ENCODE measurements at places on chromosomes 6 and 20. TPM values are rescaled to one million over a fixed set of nuclear protein-coding genes. Genes with fewer than 3 reads are reported as not detected.

SIM1 gene
- total RNA-seq = not detected

GJA1 gene
- 107 TPM for total RNA-seq

FNDC11 gene
- 0.13 TPM for total RNA-seq

MDFI gene
- 21.7 TPM for total RNA-seq

OLIG3 gene
- total RNA-seq = not detected

- no peak for DNase-seq
Measured at GRCh38 chr6:130466748-130467061, 100.9 kb downstream of the TMEM200A start.

- no peak for DNase-seq
Measured at GRCh38 chr6:117449549-117450439, 24.1 kb upstream of the ROS1 start.

- no peak for DNase-seq
Measured at GRCh38 chr6:11270030-11271027, 37.9 kb upstream of the NEDD9 start.

DNA sequence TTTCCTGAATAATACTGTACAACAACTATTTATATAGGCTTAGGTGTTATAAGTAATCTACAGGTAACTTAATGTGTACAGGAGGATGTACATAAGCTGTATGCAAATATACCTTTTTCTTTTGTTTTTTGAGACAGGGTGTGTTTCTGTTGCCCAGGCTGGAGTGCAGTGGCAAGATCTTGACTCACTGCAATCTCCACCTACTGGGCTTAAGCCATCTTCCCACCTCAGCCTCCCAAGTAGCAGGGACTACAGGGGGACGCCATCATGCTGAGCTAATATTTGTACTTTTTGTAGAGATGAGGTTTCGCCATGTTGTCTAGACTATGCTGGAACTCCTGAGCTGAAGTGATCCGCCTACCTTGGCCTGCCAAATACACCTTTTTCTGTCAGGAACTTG lies 191.7 kb upstream of the ZNF217 start:
- peak; percentile 60 for DNase-seq

DNA sequence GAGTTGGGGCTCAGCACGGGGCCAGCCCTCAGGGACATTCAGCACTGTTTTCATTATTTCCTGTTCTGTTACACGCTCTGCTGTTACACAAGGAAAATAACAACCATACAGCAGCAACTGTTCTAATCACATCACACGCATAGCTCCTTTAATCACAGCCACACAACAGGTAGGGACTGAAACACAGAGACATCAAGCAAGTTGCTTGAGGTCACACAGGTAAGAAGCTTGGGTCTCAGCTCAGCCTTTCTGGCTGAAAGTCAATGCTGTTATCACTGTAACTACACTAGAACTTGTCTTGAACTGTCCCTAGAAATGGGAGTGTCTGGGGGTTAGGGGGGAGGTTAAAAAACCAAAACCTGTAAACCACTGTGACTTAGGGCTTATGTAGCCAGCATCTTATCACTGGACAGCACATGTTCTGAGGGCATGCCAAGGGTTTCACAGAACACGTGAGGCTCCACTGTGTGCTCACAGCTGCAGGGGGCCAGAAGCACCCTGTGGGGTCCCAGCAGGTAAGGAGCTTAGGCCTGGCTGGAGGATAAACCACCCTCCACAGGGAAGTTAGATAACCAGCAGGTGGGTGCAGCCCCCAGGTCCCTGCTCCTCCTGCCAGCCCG lies 146.0 kb downstream of the EYA2 start:
- no peak for DNase-seq

DNA sequence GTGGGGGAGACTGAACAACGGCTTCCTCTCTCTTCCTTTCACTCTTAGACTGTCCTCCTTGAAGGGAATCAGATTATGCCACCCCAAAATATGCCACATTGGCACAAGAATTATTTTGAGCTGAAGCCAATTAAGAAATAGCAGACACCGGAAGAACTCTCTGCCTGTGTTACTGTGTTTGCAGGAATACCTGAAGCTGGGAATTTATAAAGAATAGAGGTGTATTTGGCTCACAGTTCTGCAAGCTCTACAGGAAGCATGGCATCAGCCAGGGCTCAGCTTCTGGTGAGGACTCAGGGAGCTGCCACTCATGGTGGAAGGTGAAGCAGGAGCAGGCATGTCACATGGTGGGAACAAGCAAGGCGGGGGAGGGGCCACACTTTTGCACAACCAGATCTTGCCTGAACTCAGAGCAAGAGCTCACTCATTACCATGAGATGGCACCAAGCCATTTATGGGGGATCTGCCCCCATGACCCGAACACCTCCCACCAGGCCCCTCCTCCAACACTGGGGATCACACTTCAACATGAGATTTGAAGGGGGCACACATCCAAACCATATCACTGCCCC lies 46.0 kb downstream of the PCNA start:
- no peak for DNase-seq

GRCh38 chr6:144378437-144378836 lies 93.3 kb downstream of the UTRN start:
- DNase-seq = no peak

GRCh38 chr6:162404951-162405350 lies 322.6 kb downstream of the PRKN start:
- DNase-seq = no peak

GRCh38 chr6:110529355-110529754 lies 52.9 kb upstream of the SLC22A16 start:
- DNase-seq = no peak

GRCh38 chr20:59484228-59484627 lies 120.1 kb upstream of the PHACTR3 start:
- peak; percentile 74 for DNase-seq

DNA sequence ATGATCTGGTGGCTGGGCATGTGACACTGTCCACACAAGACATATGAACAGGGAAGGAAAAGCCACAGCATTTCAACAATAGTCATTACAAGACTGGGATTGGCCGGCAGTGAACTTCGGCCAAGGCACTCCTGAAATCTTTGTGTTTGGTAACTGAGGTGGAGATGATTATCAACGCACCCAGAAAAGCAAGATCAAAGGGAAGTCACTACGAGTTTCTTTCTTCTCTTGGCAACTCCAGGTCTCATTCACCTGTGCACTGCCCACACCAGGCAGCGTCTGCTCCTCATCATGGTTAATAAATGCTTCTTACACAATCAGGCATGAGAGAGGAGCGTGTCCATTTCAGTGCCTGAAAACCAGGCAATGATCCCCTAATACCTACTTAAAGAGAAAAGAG lies 20.5 kb upstream of the FOXC1 start:
- no peak for DNase-seq
